ENCODE measurements at places on chromosomes 6 and 20.

- no peak for DNase-seq
Measured at GRCh38 chr20:63617092-63617875, 9.6 kb downstream of the GMEB2 start.

DNA sequence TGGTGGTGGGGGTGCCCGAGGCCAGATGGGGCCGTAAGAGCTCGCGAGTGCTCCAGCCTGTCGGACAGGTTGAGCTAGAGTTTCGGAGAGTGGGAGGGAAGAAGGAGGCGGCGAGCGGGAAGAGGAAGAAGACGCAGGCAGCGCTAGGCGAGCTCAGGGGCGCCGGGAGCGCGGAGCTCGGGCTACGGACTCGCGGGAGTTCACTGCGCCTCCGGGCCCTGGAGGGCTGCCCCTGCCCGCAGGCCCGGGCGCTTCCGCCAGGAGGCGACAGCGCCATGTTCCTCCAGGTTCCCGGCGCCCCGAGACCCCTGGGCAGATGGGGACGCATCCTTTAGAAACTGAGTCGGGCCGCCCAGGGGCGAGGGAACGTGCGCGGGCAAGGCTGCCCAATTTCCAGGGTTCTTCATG, 984 bp downstream of the TFAP2C start:
- peak; percentile 65 for DNase-seq

DNA sequence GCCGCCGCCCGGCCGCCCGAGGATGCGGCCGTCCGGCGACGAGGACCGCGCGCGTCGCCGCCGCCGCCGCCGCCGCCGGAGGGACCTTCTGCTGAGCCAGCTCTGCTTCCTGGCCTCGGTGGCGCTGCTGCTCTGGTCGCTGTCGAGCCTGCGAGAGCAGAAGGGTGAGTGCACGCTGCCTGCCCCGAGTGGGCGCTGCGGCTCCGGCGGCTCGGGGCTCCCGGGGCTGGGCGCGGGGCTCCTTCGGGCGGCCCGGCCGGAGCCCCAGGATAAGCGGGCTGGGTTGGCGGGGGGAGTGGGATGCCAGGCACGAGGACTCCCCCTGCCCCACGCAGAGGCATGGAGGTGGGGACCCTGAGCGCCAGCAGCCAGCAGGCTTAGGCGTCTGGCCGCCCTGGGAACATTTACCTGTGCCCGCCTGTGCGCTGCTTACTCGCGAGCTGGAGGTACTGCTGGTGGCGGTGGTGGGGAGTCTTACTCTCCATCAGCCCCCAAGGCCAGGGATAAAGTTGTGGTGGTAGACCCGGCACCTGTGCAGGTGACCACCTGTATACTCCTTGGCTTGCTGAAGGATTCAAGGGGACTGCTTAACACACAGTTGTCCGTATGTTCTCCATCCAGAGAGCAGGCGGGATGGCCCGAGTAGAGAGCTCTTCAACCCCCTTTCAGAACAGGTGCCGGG, 520 bp downstream of the SLC24A3 start:
- peak; percentile 84 for DNase-seq

- no peak for DNase-seq
Measured at GRCh38 chr20:46523696-46524328, 10.5 kb upstream of the ZNF334 start.

DNA sequence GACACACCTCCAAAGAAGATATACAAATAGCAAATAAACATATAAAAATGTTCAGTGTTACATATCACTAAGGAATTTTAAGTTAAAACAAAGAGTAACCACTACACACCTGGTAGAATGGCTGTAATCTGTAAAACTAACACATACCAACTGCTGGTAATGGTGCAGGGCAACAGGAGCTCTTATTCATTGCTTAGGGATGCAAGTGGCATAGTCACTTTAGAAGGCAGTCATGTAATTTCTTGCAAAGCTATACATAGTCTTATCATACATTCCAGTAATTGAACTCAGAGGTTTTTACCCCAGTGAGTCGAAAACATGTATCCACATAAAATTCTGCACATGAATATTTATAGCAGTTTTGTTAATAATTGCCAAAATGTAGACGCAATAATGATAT, 906.8 kb upstream of the CITED2 start:
- DNase-seq = no peak

Measured in testis (tissue), 5 donors.